Hematopoietic multipotent progenitor cell treated with erythropoietin and hydrocortisone succinate and interleukin-3 and kit ligand, for 15 days (in vitro differentiated cells): ENCODE measurements at places on chromosomes 11 and 22.

DNA sequence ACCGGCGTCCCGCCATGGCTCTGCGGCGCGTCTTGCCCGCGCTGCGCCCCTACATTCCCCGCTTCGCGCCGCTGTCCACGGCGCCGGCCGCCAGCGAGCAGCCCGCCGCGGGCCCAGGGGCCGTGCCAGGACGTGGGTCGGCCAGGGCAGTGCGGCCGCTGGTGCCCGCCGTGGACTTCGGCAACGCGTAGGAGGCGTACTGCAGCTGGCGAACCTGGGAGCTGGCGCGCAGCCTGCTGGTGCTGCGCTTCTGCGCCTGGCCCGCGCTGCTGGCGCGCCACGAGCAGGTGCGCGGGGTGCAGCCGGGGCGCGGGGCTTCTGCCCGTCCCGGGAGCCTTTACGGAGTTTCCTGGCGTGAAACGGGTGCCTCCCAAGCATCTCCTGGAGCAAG, 20.1 kb downstream of the DGCR6L start:
- DNase-seq = no peak

- DNase-seq = no peak
Measured at GRCh38 chr11:102459393-102459792, 6.8 kb upstream of the TMEM123 start.

DNA sequence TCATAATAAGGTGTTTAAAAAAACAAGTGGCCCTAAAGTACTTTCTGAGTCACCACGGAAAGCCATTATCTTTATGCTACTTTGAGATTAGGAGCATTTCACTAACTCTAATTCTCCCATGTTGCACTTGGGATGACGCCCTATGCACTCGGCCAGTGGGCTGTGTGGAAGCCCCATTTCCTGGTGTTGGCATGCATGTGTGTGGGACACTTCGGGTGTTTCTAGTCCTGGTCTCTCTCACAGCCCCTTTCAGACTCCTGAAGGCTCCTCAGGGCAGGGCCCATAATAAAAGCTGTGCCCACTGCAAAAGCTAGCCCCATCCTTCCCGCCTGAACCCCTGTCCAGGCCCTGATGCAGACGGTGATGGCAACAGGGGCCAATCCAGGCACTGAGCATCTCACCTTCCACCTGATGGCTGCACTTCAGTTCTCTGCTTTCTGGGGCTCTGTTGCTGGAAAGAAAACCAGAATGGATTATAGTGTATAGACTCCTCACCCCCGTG, 14.9 kb upstream of the FXYD2 start:
- DNase-seq = no peak

- no peak for DNase-seq
Measured at GRCh38 chr22:49923445-49923844, 5.0 kb downstream of the CRELD2 start.

- no peak for DNase-seq
Measured at GRCh38 chr11:73465023-73465675, 89.0 kb downstream of the RELT start.

GRCh38 chr11:111357150-111358037, 21.7 kb downstream of the POU2AF1 start:
- DNase-seq = no peak

GRCh38 chr22:37599153-37599552, 9.5 kb upstream of the GGA1 start:
- DNase-seq = no peak

DNA sequence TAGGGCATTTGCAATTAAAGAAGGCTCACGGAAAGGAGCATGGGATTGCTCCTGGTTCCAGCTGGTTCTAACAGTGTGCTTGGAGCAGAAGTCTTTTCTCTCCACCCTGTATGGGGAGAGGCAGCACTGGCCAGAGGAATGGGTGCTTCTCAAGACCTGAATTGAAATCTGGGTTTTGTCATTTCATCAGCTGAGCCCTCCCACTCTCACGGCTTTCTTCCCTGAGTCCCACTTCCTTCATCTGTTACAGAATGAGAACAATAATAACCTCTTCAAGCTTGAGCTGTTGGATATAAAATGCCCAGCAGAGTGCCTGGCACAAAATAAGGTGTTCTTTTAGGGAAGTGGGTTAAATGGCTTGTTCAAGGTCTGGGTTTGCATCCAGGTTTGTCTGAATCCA, 17.2 kb downstream of the CNTF start:
- DNase-seq = no peak

DNA sequence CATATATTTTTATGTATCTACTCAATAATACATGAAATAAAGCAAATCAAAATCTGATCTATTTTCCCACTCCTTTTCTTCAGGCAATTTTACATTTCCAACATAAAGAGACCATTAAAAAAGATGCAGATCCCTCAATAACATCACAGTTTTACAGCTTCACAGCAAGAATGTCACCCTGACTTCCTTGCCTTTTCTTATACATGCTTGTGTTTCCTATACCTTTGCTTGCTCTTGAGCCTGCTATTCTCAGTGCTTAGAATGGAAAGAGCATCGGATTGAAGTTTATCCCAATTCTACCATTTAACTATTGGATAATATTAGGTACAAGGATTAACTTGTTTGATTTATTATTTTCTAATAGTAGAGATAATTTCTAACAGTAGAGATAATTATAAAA, 176.7 kb downstream of the CNTN5 start:
- no peak for DNase-seq

GRCh38 chr11:94154095-94154856, 25.6 kb downstream of the PANX1 start:
- DNase-seq = no peak

DNA sequence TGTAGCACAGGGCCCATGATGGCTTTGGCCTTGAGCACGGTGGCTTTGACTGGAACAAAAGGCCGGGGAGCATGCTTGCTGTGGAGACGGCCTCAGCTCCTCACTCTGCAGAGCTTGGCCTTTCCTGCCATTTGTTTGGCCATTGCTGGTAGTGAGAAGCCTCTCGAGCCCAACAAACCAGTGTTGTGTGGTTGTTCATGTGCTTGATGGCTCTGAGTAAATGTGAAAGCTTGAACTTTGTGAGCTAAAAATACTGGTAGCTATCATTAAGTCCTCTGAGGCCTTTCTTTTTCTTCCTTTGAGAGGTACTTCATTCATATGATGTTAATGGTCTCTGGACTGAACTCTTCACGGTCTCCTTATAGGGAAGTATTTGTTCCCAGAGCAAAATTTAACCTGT, 39.6 kb downstream of the NAT10 start:
- no peak for DNase-seq

DNA sequence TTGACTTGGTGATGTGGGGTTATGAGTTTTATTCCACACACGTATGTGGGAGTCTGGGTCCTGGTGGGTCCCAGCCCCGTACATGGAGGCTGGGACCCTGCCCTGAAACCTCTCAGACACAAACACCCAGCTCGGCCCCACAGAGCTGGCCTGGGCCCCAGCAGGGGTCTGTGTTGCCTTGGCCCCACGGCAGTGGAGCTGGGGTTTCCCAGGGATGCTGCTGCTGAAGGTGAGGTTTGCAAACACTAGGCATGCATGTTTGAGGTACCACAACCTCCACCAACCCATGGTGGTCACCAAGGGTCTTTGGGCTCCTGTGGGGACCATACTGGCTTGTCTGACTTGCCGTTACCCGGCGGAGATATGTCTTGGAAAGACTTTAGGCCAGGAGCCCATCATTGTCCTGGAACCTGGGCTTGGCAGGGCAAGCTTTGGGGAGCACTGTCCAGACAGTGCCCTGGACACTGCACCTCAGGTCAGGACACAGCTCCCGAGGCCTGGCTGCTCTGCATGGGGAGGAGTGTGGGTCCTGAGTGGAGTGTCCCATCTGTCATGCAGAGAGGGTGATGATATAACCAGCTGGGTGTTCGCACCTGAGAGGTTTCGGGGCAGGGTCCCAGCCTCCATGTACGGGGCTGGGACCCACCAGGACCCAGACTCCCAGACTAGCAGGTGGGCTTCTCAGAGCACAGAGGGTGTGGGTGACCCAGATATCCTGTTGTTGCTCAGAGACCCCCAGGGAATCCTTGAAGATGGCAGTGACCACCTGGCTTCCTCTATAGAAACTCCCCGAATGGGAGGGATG, 63.3 kb downstream of the KCNQ1 start:
- DNase-seq = no peak

GRCh38 chr11:63766531-63767235, 1.9 kb downstream of the ZFTA start:
- DNase-seq = no peak

GRCh38 chr11:16536513-16536912, 180.2 kb upstream of the SOX6 start:
- no peak for DNase-seq

GRCh38 chr11:44893308-44893822, 57.3 kb downstream of the TP53I11 start:
- DNase-seq = no peak

- no peak for DNase-seq
Measured at GRCh38 chr11:4484310-4484709, 1.9 kb downstream of the OR52K1 start.

DNA sequence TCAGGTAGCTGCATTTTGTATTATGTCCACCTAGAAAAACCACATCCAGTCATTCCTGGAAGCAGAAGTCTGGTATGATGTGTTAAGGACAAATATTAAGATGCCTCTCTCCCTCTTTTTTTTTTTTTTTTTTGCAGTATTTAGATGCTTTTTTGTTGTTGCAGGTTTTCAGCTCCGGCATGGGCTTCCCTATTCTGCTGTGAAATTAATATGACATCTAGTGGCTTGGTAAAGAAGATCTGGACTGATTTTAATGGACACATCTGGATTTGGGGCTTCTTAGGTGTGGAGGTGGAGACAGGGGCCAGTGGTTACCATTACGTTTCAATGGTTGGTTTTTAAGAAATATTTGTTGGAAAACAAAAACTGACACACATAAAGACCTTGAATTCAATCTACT, 47.5 kb upstream of the RASSF10 start:
- DNase-seq = no peak

- peak; percentile 29 for DNase-seq
Measured at GRCh38 chr11:58573451-58574104, 2.1 kb downstream of the LPXN start.

DNA sequence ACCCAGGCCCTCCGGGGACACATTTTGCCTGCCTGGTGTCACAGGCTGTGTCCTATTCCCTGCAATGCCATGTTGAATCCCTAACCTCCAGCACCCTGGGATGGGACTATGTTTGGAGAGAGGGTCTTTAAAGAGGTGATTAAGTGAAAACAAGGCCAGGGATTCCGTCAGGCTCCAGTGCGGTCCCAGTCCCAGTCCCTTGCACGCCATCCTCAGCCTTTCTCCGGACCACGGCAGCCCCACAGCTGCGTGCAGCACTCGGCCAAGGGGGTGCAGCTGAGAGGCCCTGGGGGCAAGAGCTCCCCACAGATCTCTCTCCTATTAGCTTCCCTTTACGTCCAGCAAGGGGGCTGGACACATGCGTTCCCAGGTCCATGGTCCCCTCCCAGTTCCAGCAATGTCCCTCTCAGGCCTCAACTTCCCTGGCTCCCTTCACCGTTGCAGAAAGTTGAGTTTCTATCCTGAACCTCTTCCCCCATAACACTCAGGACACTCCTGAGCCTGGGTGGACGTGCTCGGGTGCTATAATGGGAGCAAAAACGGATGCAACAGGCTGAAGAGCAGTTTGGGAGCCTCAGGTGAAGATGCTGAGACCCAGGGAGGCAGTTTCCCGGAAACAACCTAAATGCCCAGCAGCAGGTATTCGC, 1422.7 kb downstream of the BRD1 start:
- no peak for DNase-seq

DNA sequence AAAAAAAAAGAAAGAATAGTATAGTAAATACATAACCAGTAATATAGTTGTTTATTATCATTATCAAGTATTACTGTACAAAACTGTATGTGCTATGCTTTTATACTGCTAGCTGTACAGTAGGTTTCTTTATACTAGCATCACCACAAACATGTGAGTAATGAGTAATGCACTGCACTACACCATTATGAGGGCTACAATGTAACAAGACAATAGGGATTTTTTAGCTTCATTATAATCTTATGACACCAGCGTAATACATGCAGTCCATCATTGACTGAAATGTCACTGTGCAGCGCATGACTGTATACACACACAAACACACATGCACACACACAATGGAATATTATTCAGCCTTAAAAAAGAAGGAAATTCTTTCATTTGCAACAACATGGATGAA, 111.5 kb upstream of the ZBED5 start:
- DNase-seq = no peak

- no peak for DNase-seq
Measured at GRCh38 chr22:43377548-43377895, 34.3 kb upstream of the MPPED1 start.

- no peak for DNase-seq
Measured at GRCh38 chr11:105935791-105936190, 86.2 kb downstream of the MSANTD4 start.

- no peak for DNase-seq
Measured at GRCh38 chr11:78036313-78036712, 13.2 kb upstream of the KCTD14 start.

DNA sequence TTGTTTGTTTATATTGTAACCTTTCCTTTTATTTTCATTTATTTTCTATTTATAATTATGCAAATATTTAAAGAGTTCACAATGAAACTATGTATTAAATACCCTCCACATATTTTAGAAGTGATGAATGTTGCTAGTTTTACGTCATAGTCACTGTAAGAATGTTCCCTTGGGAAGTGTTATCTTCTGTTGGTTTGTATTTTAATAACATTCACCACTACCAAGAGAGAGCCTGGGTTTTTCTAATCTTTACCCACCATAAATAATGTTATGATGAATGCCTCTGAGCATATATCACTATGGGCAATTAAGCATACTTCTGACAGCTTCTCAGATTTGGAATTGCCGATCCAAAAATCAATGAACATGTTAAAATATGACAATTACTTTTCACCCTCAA, 80.7 kb downstream of the GGT1 start:
- DNase-seq = no peak

- no peak for DNase-seq
Measured at GRCh38 chr11:12448131-12448939, 71.0 kb downstream of the PARVA start.

- DNase-seq = no peak
Measured at GRCh38 chr11:102709201-102709945, 3.8 kb upstream of the MMP27 start.

GRCh38 chr11:70828593-70829082, 423.7 kb downstream of the SHANK2 start:
- no peak for DNase-seq

- no peak for DNase-seq
Measured at GRCh38 chr11:103618528-103618927, 417.9 kb upstream of the DDI1 start.

DNA sequence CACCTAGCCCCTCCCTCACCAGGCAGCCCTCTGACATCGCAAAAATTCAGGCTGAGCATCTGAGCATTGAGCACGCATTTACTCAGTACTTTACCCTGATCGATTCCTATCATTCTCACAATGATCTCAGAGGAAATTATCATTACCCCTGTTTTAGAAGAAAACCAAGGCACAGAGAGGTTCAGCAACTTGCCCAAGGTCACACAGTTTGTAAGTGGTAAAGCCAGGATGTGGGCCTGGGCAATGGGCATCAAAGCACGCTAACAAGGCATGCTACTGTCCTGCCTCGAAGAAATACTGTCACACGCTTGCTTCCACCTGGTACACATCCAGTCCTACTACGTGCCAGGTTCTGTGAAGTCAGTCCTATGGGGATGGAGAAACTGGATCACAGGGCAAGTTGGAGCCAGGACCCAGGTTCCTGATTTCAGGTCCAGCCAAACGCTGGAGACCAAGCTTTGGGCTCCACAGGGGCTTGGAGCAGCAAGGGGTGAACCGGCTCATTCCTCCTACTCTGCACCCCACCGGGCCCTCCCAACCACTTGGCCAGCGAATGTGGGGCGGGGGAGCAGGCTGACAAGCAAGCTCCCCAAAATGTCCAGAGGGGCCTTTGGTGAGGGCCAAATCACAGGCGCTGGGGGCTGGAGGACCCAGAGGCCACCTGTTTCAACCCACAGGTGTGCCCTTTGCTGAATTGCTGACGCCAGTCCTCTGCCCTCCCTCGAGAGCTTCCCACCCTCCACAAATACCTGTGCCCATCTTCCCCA, 18.2 kb downstream of the KCNJ4 start:
- no peak for DNase-seq
